ENCODE measurements at places on chromosomes 2 and 18.

- DNase-seq: no peak
Observed at GRCh38 chr18:51039138-51040112, 9.4 kb downstream of the SMAD4 start.

DNA sequence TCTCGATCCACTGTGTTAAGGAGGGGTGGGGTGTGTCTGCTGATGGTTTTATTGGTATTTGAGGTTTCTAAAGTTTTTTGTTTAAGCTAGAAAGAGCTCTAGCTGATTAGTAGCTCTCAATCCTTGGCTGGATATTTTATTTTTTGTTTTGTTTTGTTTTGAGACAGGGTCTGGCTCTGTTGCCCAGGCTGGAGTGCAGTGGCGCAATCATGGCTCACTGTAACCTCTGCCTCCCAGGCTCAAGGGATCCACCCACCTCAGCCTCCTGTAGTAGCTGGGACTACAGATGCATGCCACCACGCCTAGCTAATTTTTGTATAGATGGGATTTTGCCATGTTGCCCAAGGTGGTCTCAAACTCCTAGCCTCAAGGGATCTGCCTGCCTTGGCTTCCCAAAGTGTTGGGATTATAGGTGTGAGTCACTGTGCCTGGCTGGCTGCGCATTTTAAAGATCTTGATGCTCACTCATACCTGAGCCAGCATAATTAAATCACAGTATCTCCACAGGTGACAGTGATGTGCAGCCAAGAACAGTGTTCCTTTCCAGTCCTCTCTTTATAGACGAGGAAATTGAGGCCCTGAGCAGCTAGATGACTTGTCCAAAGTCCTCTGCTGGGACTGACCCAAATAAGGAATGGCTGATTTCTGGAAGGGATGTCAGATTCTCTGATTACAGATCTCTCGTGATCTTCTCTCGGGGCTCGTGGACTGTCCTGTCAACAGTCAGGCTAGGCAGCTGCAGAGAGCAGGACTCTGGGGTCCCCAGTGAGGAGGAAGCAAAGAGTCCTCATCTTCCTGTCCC, 44.5 kb downstream of the SPTBN1 start:
- DNase-seq: no peak

- DNase-seq: no peak
Observed at GRCh38 chr2:154455166-154455565, 243.3 kb upstream of the KCNJ3 start.

GRCh38 chr18:50686409-50686808, 126.5 kb downstream of the MAPK4 start:
- DNase-seq: peak; percentile 27

- no peak for DNase-seq
Observed at GRCh38 chr2:45568935-45569334, 42.1 kb downstream of the SRBD1 start.

DNA sequence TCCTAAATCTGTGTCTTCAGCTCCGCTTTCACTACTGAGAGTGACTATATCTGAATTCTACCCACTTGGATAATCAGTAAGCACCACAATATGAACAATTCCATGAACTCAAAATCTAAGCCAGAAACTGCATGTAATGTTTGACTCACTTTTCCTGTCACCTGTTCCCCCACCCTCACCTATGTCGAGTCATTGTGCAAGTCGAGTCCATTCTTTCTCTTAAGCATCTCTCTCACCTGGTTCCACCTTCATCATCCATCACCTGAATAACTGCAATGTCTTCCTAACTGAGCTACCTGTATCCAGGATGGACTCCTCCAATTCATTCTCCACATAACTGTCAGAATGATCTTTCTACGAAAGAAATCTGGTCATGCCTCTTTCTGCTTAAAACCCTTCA, 58.2 kb downstream of the PPP1R1C start:
- no peak for DNase-seq

All from T47D (cell line).